ENCODE measurements at places on chromosomes 12 and 14.

DNA sequence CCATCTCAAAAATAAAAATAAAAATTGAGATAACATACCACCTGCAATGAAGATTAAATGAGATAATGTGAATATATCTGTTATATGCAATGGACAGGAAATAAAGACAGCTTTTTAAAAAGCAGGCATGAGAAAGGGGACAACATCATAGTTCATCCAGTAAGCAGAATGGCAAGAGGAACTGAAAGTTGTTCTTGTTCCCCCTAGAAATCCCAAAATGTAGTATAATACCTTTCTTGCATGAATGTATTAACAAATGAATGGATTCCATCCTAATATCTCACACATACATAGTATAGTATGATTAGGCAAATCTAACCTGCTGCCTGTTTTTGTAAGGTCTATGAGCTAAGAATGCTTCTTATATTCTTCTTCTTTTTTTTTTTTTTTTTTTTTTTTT lies 31.4 kb downstream of the FGD6 start:
- DNase-seq, result no peak

DNA sequence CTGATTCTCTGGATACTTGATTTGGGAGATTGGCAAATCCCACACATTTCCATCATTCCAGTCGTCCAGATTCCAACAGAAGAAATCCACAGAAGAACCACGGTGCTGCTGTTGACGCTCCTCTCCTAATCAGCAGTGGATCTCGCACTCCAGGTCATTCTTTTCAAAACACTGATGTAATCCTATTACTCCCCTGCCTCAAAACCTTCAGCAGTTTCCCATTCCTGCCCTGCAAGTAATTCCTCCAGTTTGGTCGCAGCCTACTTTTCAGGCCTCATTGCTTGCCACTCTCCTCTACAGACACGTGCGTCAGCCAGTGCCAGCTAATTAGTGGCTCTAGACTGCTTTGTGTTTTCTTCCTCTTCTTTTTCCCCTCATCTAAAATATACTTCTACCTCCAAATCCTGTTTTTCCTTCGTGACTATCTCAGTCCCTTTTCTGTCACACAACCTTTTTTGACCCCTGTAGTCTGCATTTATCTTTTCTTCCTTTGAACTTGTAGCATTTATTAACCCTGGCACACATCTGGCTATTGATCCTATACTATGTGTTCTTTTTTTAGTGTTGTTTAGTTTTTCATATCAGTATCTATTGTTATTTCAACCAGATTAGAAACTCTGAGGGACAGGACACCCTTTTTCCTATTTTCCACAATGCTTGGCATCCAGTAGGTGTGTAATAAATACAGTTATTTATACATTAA lies 36.8 kb downstream of the PRORP start:
- no peak for DNase-seq

DNA sequence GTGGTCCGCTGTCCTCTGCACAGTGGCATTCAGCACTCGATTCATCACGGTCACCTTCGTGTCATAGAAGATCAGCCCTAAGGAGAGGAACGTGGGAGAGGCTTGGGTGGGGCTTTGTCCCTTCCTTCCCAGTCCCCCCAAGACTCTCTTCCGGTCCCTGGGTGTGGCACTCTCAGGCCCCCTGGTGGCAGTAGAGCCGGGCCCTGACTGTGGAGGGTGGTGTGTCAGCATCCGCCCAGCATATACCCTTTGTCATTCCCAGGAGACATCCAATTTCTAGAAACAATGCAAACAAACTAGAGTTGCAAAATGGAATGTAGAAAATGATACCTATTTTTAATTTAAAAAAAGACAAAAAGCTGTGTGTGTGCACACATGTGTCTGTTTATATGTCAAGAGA lies 45.0 kb downstream of the TRAFD1 start:
- DNase-seq, result peak; percentile 78

- no peak for DNase-seq
Measured at GRCh38 chr14:20623798-20624197, 17.7 kb downstream of the OR6S1 start.

DNA sequence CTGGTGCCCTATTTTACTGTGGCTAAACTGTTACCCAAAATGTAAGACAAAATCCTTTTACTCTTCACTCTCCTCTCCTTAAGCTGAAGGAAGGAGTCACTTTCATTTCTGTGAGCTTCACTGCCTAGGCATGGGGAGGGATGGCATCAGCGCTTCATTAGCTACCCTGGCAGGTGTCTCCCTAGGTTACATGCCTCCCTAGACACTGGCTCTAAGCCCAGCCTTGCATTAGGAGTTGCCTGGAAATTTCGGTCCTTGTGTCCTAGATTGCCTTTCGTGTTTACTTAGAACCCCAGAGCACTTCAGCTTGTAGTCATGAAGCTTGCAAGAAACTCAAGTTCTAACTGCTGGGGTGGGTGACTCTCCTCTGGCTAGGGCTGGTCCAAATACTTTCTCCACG lies 520.5 kb upstream of the STXBP6 start:
- DNase-seq, result no peak

- DNase-seq, result no peak
Measured at GRCh38 chr12:16515666-16516065, 90.3 kb downstream of the LMO3 start.

- no peak for DNase-seq
Measured at GRCh38 chr14:65312859-65313258, 99.7 kb upstream of the FUT8 start.

- no peak for DNase-seq
Measured at GRCh38 chr14:88975926-88976325, 151.5 kb downstream of the TTC8 start.

GRCh38 chr12:72084880-72085279 lies 146.2 kb downstream of the TPH2 start:
- no peak for DNase-seq

- DNase-seq, result no peak
Measured at GRCh38 chr12:96994900-96995299, 87.8 kb downstream of the NEDD1 start.

- no peak for DNase-seq
Measured at GRCh38 chr14:89186856-89187376, 230.1 kb downstream of the FOXN3 start.

DNA sequence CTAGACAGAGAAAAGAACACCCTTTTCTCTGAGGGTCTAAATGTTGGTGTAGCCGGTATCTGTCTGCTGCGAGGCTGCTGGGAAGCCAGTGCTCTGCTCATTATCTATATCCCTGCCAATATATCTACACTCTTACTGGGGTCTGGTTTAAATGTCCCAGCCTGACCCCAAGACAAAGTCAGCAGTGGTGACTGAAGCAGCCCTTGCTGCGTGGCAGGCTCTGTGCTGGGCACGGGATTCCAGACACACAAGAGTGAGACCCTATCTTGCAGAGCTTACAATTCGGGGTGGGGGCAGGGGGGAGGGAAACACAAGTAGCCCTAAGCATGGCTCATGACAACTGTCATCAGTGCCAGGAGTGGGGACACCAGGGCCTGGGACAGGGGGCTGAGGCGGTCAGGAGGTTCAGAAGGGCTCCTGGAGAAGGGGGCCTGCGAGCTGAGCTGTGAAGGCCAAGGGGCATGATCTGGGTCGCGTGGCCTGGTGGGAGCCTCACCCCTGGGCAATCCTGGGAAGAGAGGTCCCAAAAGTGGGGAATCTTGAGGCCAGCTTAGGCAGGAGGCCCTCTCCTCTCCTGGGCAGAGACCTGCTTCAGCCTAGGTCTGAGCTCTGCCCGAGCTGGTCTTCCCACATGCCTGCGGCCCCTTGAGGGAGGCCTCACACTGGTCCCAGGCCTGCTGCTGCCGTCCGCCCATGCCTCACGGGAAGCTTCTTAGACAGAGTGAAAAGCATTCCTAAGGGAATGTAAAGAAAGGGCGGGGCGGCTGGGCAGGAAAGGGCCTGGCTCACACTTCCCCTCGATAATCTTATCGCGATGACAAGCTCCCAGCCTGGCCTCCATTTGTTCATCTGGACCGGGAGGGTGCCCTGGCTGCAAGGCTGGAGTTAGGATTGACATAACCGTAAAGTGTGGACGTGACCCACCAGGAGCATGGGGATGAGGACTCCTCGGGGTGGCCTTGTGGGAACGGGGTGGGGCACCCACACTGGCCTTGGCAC lies 7.3 kb upstream of the RCOR1 start:
- no peak for DNase-seq

DNA sequence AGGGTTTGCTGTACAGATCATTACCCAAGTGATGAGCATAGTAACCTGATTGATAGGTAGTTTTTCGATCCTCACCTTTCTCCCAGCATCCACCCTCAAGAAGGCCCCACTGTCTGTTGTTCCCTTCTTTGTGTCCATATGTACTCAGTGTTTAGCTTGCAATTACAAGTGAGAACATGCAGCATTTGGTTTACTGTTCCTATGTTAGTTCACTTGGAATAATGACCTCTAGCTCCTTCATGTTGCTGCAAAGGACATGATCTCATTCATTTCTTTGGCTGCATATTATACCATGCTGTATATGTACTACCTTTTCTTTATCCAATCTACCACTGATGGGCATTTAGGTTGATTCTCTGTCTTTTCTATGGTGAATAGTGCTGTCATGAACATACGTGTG lies 181.6 kb upstream of the FOXG1 start:
- no peak for DNase-seq
